Posterior vena cava (tissue), 2 donors: ENCODE measurements at places on chromosomes 1 and 21. TPM values are rescaled to one million over a fixed set of nuclear protein-coding genes. Genes with fewer than 3 reads are reported as not detected.
A peak's percentile ranks its signal among the peaks of the same experiment; 100 is the strongest.

- DNase-seq: peak; percentile 56
These were observed 37.1 kb upstream of the CSF1 start for GRCh38 chr1:109873278-109874175.

DNA sequence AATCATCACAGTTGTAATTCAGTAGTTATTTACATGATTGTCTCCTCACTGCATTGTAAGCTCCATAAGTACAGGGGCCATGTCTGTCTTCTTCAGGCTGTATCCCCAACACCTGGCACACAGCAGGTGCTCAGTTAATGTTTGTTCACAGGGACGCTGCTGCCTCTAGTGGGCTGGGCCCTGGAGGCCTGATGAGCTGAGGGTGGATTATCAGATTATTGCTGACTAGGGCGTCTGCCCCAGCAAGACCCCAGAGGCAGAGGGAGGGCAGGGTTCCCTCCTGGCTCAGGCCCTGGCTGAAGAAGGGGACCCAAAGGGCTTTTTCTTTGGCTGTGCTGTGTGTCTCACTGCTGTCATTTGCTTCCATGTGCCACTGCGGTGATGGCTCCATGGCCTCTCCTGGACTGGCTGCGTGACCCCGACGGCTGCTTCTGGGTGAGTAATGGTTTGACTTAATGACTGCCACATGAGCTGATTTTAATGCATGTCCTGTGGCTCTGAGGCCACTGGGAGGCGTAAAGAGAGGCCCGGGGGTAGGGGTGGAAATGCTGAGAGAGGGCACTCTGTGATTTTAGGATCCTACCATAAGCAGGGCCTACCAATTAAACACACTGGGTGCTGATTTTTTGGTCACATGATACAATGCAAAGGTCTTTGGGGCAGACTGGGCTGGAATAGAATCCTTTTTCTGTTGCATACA, 20.8 kb upstream of the EPB41 start:
- DNase-seq: no peak

GRCh38 chr1:228236744-228237143, 28.9 kb downstream of the OBSCN start:
- no peak for DNase-seq

DNA sequence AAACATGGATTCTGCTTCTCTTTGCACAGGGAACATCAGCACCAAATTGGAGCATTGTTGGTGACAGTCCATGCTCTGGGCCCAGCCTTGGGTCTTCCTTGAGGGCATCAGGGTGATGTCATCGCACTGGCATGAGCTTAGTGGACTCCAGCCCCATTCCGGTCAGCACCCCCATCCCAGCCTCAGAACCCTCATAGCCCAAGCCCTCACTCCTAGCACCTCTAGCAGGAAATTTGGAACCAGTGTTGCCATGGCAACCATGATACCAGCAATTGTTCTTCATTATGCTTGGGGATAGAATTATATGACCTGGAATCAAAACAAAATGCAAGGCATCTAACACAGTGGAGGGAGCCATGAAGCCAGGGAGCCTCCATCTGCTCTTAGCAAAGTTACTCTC, 83.1 kb downstream of the VWA5B1 start:
- DNase-seq: peak; percentile 25

DNA sequence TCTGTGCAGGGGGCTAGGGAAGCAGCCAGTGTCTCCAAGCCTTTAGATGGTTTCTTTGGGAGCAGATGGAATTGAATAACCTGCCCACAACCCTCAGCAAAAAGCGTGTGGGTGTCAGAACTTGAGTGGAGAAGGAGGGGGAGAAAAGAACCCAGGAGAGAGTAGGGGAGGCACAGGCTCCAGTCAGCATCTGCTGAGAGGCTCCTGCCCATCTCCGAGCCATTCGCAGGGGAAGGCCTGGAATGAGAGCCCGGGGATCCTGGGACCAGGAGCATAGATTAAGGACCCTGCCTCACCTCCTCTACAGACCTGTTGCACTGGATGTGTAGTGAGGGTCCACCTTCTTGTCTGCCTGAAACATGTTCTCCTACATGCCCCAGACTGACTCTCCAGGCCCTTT, 16.3 kb downstream of the TMEM81 start:
- no peak for DNase-seq

DNA sequence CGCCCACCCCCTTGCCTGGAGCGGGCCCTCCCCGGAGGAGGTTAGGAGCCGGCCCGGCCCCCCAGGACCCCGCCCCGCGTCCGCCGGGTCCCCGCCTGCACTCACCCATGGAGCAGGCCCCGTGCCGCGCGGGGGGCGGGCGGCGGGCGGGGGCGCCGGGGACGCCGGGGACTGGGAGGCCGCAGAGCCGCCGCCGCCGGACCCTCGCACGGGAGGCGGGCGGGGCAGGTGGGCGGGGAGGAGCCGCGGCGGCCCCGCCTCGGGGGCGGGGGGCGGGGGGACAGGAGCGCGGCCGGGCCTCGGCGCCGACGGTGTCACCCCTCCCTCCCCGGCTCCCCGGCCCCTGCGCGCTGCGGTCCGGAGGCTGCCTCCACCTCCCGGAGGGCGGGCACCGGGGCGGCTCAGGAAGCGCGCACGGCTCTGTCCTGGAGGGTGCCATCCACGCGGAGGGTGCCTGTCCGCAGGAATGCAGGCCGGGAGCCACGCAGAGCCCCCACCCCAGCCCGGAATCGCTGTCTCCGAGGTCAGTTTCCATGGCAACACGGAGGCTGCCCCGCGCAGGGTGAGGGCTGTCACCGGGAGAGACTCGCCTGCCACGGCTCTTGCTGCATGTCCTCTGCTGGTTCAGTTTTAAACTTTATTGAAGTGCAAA, 5.9 kb upstream of the PLEKHG5 start:
- no peak for DNase-seq

GRCh38 chr1:40668769-40669525, 3.5 kb upstream of the RIMS3 start:
- peak; percentile 94 for DNase-seq

DNA sequence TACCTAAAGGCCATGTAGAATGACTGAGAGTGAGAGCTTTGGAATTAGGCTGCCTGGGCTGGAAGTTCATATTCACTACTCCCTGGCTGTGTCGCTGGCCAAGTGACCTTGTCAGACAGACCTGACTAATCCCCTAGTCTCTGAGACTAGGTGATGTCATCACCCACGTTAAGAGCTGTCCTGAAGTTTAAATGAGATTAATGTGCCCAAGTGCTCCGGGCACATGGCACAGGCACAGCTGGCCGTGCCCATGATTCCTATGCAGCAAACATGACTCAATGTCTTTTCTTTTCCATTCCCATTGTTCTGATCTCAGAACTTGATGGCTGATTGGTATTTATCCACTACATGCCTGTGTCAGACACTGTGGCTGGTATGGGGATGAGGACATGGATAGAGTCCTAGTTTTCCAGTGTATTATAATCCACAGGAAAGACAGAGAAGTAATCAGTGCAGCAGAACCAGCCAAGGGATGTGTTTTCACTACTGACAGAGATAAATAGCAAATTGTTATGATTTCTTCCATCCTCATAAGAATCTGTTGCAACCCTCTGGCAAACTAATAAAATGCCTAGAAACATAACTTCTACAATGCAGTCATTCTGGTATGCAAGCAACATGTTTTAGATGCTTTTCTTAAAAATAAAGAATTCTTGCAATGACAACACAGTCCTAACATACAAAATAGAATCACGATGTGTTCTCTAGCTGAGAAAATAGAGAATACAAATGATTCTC, 180.9 kb downstream of the PCP4 start:
- no peak for DNase-seq

DNA sequence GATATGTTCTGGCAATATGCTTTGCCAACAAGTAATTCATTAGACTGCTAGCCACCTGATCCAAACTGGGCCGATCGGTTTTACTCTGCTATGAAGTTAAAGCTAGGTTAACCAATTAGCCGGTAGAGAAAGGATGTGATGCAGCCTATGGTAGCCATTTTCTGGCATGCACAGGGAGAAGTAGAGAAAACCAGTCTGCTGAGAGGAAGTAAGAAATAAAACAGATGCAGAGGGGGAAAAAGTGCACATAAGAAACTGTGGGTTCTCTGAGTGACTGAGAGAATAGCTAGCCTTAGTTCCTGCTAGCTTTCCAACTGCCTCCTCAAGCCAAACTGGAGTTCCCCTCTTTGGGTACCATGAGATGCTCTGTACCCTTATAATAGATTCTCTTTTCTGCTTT, 52.8 kb downstream of the ARID4B start:
- DNase-seq: no peak

GRCh38 chr21:39094087-39094780, 89.0 kb downstream of the PSMG1 start:
- DNase-seq: no peak

- DNase-seq: no peak
These were observed 73.5 kb downstream of the RRAGC start for GRCh38 chr1:38786040-38786436.

The NBPF20 gene
- 2.1 TPM for total RNA-seq

The DDI2 gene
- 23.8 TPM for total RNA-seq

The PTPRF gene
- total RNA-seq: 68.3 TPM

The DARS2 gene
- 8.8 TPM for total RNA-seq

The LRRC38 gene
- not detected for total RNA-seq

The PLA2G2C gene
- total RNA-seq: 0.24 TPM

The TCEA3 gene
- total RNA-seq: 23.0 TPM

The PRELP gene
- 172 TPM for total RNA-seq
